T-helper 17 cell (primary cell): ENCODE measurements at places on chromosomes 2 and 18. TPM values are rescaled to one million over a fixed set of nuclear protein-coding genes. Genes with fewer than 3 reads are reported as not detected.

Gene CDH20
- 0.21 TPM for total RNA-seq

Gene TSGA10
- 7.7 TPM for total RNA-seq

Gene MC2R
- total RNA-seq = not detected

Gene TXNDC2
- not detected for total RNA-seq

GRCh38 chr2:98917031-98917471 lies 19.0 kb downstream of the CRACDL start:
- DNase-seq = no peak
- peaks cover 61% of the 10 kb centered on the region for H3K27me3 ChIP-seq
- no peak overlapping the region for H3K27ac ChIP-seq
- peaks cover 5% of the 10 kb centered on the region for H3K36me3 ChIP-seq
- H3K4me1 ChIP-seq = peaks cover 23% of the 10 kb centered on the region
- no peak overlapping the region for H3K4me3 ChIP-seq

DNA sequence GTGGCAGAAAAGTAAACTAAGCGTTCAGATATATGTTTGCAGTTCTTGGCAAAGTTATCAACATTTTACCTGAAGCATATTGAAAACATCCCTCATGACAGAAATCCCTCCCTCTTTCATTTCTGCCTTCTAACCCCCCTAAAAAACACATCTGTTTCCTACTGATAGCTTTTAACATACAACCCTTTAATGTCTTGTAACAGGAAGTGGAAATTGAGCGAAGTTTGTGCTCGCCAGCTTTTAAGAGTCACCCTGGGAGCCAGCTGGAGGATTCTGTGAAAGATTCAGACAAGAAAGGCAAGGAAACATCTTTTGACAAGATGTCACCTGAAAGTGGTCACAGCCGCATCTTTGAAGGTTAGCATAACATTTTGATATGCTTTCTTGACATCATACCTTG lies 247.4 kb downstream of the XIRP2 start:
- H3K27ac ChIP-seq = no peak overlapping the region
- no peak for DNase-seq
- no peak overlapping the region for H3K4me3 ChIP-seq
- H3K27me3 ChIP-seq = no peaks in the 10 kb centered on the region

DNA sequence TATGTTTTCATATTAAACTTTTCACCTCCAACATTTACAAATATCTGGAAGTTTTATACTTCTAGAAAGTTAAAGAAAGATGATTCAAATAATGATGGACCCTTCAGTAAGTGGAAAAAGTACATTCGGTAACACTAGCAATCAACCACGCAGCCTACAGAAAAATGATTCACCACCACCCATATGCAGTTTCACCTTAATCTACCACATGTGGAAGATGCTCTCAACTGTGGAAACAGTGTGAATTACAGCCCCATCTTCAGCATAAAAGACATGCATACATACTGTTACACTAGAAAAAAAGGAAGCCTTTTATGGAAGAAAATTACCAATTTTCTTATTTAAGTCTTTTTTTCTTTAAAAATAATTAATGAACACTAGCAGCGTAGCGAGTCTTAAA lies 1.1 kb downstream of the SLC38A11 start:
- no peaks in the 10 kb centered on the region for H3K36me3 ChIP-seq
- H3K4me3 ChIP-seq = no peak overlapping the region
- DNase-seq = no peak
- peaks cover 16% of the 10 kb centered on the region for H3K27me3 ChIP-seq

- DNase-seq = no peak
- H3K36me3 ChIP-seq = no peaks in the 10 kb centered on the region
- peak overlapping the region; percentile 68 for H3K27ac ChIP-seq
- H3K27me3 ChIP-seq = no peaks in the 10 kb centered on the region
- H3K4me1 ChIP-seq = peaks cover 18% of the 10 kb centered on the region
- H3K4me3 ChIP-seq = no peak overlapping the region
Measured at GRCh38 chr2:44207102-44207501, 38.4 kb downstream of the PPM1B start.

GRCh38 chr2:171858397-171858958 lies 35.6 kb downstream of the SLC25A12 start:
- H3K4me1 ChIP-seq = peaks cover 6% of the 10 kb centered on the region
- H3K36me3 ChIP-seq = peaks cover 13% of the 10 kb centered on the region
- no peak overlapping the region for H3K4me3 ChIP-seq
- DNase-seq = no peak
- H3K27ac ChIP-seq = no peak overlapping the region
- no peaks in the 10 kb centered on the region for H3K27me3 ChIP-seq

- H3K4me3 ChIP-seq = no peak overlapping the region
- H3K36me3 ChIP-seq = no peaks in the 10 kb centered on the region
- H3K27ac ChIP-seq = no peak overlapping the region
Measured at GRCh38 chr2:237879991-237880560, 20.7 kb downstream of the RAMP1 start.

DNA sequence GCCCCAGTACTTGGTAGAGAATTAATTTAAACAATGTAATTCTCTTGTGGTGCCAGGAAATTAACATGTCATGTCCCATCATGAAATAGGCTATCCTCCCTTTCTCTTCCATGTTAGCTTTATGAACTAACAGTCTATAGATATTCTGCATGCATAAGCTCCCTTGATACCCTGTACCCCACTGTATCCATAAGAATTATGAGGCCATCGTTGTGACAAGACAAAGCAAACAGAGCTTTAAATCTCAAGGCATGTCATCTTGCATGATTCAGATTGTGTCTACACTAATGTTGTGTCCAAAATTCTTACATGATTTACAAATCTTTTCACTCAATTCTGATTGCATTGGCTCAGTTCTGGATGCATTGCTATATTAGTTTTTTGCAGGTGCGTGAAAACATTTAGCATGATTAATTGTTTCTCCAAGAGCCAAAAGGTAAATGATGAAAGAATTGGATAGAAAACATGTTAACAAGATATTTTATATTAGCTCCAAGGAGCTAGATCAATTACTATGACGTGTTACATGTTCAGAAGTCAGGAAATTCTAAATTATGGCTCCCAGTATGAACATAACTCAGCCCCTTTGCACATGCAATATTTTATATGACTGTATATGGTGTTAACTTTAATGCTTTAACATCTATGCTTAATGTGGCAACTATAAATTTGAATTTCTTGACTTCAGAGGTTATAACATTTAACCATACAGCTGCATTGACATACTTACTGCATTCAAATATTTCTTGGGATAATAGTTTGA lies 620.3 kb downstream of the SLC4A3 start:
- no peaks in the 10 kb centered on the region for H3K4me1 ChIP-seq
- no peak for DNase-seq
- no peaks in the 10 kb centered on the region for H3K27me3 ChIP-seq
- H3K27ac ChIP-seq = no peak overlapping the region
- no peak overlapping the region for H3K4me3 ChIP-seq
- no peaks in the 10 kb centered on the region for H3K36me3 ChIP-seq

DNA sequence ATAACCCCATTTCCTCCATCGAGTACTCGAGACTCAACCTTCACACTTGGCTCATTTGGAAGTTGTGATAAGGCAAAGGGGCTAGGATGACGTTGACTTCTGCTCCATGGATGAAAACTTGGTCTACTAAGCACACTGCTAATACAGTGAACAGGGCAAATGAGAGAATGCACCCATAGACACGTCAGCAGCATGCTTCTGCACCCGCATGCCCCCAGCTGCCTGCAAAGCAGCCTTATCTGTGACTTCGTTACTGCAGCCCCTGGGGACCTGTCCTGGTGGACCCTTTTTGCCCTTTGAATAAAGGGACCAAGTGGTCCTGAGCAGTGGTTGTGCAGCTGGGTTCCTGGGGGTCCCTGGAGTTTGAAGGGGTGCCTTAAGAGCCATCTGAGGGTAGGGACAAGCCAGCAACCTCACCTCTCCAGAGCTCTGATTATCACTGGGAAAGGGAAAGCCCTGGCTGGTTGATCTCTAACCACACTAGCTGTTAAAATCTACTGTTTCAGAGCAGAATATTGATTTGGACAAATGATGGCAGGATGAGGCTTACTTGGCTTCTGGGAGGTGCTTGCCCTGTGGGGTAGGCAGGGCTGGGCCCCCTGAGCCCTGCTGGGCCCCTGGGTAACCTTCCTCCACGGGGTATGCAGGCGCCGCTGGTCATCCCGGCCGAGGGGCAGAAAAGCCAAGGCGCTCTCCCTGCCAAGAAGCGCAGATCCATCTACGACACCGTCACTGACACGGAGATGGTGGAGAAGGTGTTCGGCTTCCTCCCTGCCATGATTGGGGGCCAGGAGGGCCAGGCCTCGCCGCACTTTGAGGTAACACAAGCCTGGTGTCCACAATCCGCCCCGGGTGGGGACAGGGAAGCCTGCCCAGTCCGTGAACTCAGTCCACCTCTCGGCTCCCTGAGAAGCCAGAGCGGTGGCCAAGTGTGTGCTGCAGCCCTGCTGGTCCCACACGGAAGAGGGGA lies 37.6 kb upstream of the GPR17 start:
- peaks cover 4% of the 10 kb centered on the region for H3K4me1 ChIP-seq
- no peak for DNase-seq
- H3K27me3 ChIP-seq = peaks cover 47% of the 10 kb centered on the region
- peaks cover 2% of the 10 kb centered on the region for H3K36me3 ChIP-seq
- no peak overlapping the region for H3K4me3 ChIP-seq

- peaks cover 2% of the 10 kb centered on the region for H3K36me3 ChIP-seq
- no peak overlapping the region for H3K4me3 ChIP-seq
- peak overlapping the region; percentile 53 for H3K27ac ChIP-seq
- no peak for DNase-seq
- H3K4me1 ChIP-seq = peaks cover 12% of the 10 kb centered on the region
Measured at GRCh38 chr2:190511104-190511503, 23.4 kb downstream of the NEMP2 start.

- H3K27ac ChIP-seq = no peak overlapping the region
- no peak for DNase-seq
- H3K4me1 ChIP-seq = no peaks in the 10 kb centered on the region
Measured at GRCh38 chr2:186561467-186562208, 28.2 kb upstream of the ITGAV start.

- peaks cover 16% of the 10 kb centered on the region for H3K27me3 ChIP-seq
- no peak overlapping the region for H3K4me3 ChIP-seq
- DNase-seq = no peak
- no peaks in the 10 kb centered on the region for H3K36me3 ChIP-seq
Measured at GRCh38 chr2:35852-36251, 10.5 kb downstream of the FAM110C start.

DNA sequence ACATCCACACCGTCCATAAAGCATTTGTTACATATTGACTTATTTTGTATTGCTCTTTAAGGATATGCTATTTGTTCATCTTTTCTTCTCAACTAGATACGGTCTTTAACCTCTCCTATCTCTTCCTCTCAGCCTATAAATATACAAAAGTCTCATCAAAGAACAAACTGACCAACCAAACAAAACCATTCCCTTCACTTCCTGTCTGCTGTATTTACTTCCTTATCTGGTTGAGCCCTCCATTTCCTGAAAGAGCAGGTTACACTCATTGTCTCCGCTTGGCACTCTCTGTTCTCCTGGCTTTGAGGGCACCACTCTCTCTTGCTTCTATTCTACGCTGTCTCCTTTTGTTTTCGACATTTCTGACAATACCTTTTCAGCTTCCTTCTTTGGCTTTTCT lies 431.9 kb upstream of the TCF4 start:
- no peak for DNase-seq
- H3K27me3 ChIP-seq = no peaks in the 10 kb centered on the region
- no peaks in the 10 kb centered on the region for H3K36me3 ChIP-seq
- no peaks in the 10 kb centered on the region for H3K4me1 ChIP-seq
- H3K27ac ChIP-seq = no peak overlapping the region
- H3K4me3 ChIP-seq = no peak overlapping the region

- H3K36me3 ChIP-seq = no peaks in the 10 kb centered on the region
- H3K27ac ChIP-seq = no peak overlapping the region
- peaks cover 12% of the 10 kb centered on the region for H3K27me3 ChIP-seq
- no peak for DNase-seq
- no peaks in the 10 kb centered on the region for H3K4me1 ChIP-seq
Measured at GRCh38 chr2:144693179-144693578, 173.3 kb upstream of the ZEB2 start.

- H3K36me3 ChIP-seq = no peaks in the 10 kb centered on the region
- no peak overlapping the region for H3K27ac ChIP-seq
- DNase-seq = no peak
- no peaks in the 10 kb centered on the region for H3K4me1 ChIP-seq
Measured at GRCh38 chr2:16125614-16126516, 185.5 kb downstream of the MYCN start.

- no peak for DNase-seq
- H3K4me1 ChIP-seq = peaks cover 2% of the 10 kb centered on the region
- no peaks in the 10 kb centered on the region for H3K36me3 ChIP-seq
- no peak overlapping the region for H3K27ac ChIP-seq
- no peak overlapping the region for H3K4me3 ChIP-seq
Measured at GRCh38 chr18:3139406-3139805, 80.4 kb downstream of the MYOM1 start.

DNA sequence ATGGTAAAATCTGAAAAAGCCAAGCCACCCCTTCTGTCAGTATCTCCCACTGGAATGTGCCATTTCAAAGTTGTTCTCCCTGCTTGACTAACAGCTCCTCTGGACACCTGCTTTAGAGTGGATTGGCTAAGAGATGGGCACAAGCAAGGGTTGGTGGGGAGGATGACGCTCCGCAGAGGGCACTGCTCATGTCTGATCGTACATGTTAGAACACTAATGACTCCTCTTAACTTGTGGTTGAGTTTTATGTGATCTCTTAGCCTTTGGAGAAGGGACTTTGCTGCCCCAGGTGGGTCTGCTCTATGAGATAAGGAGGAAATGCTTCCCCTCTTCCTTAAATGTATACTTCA lies 8.2 kb upstream of the KIAA2012 start:
- DNase-seq = no peak

- H3K4me1 ChIP-seq = no peaks in the 10 kb centered on the region
- no peaks in the 10 kb centered on the region for H3K36me3 ChIP-seq
- no peaks in the 10 kb centered on the region for H3K27me3 ChIP-seq
- DNase-seq = no peak
Measured at GRCh38 chr2:169716238-169716886, 17.3 kb upstream of the KLHL23 start.

DNA sequence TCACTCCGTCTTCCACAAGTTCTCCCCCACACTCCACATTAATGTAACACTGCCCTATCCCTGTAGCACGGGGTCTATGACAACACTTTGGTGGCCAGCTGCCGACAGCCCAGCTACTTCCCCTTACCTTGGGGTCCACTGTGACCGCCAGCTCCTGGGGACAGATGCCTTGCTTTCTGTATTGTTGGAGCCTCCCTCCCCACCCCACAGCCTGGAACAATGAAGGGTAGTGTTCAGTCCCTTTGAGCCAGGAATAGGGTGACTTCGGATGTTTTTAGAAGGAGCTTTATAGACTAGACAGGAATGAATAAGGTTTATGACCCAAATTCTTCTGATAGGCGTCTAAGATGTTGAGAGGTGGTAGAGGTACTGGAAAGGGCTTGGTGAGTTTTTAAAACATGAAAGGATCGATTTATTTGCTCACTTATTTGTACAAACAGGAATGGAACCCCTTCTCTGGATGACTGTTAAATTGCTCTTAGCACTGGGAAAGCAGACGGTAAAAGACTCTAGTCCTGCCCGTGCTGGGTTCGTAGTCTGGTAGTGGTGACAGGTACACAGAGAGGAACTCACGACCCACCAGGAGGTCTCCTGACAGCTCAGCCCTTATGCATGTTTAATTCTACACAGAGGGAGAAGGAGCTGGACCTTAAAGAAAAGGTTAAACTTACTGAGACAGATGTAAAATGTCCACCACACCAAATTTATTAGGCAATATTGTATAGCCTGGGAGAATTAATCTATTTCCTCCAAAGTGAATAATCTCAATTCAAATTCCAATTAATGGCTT lies 90.9 kb downstream of the MYCN start:
- no peaks in the 10 kb centered on the region for H3K4me1 ChIP-seq

GRCh38 chr18:48295586-48296311 lies 113.4 kb downstream of the ZBTB7C start:
- peaks cover 7% of the 10 kb centered on the region for H3K4me1 ChIP-seq
- H3K27me3 ChIP-seq = peaks cover 11% of the 10 kb centered on the region
- no peaks in the 10 kb centered on the region for H3K36me3 ChIP-seq
- H3K4me3 ChIP-seq = no peak overlapping the region
- no peak for DNase-seq
